ENCODE measurements at places on chromosomes 2 and 18. TPM values are rescaled to one million over a fixed set of nuclear protein-coding genes. Genes with fewer than 3 reads are reported as not detected.

Gene CAPG
- 78.8 TPM for total RNA-seq

DNA sequence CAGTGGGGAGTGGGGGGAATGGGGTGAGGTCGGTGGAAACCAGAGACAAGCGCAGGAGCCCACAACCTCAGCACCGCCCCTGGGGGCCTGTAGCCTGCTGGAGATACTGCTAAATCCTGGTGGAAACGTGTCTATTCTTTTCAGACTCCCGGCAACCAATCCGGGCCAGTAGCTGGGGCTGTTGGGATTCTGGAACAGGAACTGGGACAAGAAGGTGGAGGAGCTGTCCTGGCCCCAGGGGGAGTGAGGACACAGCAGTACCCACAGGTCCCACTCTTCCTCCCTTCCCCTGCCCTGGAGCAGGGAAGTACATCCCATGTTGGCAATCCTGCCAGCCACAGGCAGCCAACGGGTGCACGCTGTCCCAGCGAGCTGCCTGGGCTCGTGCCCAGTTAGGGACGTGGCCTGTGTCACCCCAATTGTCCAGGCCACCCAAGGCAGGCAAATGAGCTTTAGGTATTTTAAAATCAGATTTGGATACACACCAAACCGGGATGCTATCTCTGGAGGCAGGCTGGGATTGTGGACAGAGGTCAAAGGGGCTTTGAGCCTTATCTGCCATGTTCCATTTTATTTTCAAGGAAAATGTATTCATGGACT, 51.8 kb downstream of the HS1BP3 start:
- DNase-seq: peak; percentile 58

DNA sequence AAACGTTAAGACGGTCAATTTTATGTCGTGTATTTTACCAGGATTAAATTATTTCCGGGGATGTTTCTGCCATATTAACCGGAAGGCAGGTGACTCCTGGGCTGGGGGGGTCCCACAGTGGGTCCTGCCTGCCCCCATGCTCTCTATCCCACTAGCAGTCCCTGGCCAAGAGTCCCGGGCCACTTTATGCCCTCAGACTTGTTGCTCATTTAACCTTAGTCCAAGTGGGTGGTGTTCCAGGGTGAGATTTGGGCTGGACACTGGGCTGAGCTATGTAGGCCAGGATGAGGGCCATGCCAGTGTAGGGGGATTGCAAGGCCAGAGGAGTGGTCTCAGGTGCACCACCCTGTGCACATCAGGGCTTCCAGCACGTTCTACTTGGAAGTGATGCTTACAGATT, 24.1 kb downstream of the TWIST2 start:
- DNase-seq: no peak

- DNase-seq: no peak
These were observed 308.6 kb downstream of the PIEZO2 start for GRCh38 chr18:10840743-10841142.

DNA sequence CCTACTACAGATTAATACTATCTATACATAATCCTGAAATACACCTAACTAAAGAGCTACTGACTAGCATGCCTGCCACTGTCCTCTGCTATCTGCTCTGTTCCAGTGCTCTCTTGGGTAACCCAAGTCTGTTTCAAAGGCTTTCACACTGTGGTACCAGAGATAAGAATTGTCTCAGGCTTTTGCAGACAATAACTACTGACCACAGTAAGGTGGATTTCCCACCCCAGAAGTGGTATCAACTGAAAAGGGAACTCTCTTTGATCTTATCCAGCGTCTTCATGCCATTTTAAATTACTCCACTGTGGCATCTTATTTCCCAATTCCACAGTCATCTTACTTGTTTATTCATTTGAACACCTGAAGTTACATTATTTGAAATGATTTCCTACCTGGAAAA, 190.2 kb downstream of the IKZF2 start:
- DNase-seq: no peak

- DNase-seq: no peak
These were observed 131.0 kb downstream of the PRKCE start for GRCh38 chr2:45782436-45782835.

DNA sequence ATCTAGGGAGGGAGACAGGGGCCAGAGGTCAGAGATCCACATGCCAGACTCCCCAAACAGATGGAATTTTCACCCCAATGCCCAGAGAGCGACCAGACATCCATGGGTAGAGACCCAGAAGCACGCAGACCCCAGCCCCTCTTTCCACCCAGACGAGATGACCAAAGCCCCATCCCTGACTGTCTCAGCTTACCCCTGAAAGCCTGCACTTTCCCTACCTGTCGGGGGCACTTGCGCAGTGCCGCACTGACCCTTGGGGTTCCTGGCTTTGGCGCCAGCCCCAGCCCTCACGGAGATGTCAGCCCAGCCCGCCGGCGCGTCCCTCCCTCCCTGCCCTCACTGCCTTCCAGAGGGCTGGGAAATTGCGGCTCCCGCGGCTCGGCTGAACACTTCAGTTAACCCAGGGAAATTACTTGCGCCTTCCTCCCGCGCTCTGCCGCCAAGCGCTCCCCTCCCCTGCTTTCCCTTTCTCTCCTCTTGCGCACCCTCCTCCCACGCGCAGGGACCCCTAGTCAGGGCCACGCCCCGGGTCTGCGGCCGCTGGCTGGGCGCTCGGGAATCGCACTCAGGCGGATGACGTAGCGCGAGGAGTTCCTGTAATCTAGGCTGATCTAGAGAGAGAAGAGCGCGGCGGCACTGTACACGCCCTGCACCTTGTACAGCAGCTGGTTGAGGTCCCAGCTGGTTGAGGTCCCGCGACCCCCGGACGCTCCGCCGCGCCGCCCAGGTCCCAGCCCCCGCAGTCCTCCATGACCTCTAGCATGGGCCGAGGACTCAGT, 12.0 kb downstream of the ALPG start:
- DNase-seq: peak; percentile 42

- DNase-seq: no peak
These were observed 34.9 kb downstream of the NAB1 start for GRCh38 chr2:190683802-190684201.

- no peak for DNase-seq
These were observed 253.2 kb downstream of the TFCP2L1 start for GRCh38 chr2:121031568-121032340.

DNA sequence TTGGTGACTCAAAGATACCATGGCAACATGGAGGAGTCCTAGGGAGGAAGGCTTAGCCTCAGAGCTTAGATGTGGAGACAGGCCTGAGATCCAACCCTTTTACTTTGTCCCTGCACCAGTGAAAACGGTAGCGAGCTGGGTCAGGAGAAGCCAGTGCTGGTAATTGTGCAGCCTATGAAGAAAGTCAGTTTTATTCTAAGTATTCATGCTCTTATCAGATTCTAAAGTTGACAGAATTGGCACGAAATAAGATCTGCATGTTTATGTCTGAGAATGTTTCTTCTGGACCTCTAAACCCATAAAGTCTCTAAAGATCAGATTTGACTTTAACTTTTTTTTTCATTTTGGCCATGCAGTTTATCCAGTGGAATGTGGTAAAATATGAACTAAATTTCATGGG, 93.8 kb downstream of the SCG2 start:
- DNase-seq: peak; percentile 71

GRCh38 chr2:238418196-238418998, 8.3 kb upstream of the ASB1 start:
- DNase-seq: no peak

DNA sequence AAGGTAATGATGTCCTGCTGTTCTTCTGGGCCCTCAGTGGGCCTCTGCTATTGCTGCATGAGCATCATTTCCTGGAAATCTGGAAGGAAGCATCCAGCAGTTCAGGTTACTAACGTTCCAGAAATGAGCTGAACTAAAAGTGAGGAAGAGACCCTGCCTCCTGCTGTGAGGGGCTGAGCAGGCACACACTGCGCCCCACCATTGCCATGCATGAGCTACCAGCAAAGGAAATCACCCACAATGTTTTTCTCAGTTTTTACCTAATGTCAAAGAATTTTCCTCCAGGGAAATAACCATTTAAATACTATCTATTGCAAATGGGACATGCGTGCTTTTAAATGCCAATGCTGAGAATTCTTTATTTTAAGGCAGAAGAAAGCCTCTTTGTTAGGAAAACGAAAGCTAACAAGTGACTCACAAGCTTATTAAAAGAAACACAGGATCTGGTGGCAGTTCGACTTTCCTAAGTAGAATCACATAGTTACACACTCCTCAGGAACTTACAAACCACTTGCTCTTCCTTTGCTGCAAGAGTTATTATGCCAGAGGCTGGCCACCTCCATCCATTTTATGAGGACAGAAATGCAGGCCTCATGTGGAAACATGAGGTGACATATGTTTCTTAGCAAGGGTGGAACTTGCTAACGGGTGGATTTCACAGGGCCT, 152.6 kb upstream of the TTC39C start:
- peak; percentile 97 for DNase-seq

GRCh38 chr2:230783101-230783500, 70.5 kb downstream of the CAB39 start:
- no peak for DNase-seq

Data from M059J (cell line).